Chondrocyte (in vitro differentiated cells): ENCODE measurements at places on chromosomes 12 and 14.

- no peak for DNase-seq
Measured at GRCh38 chr12:116276652-116277466, 634 bp downstream of the MED13L start.

GRCh38 chr14:104428333-104428851 is 151.2 kb upstream of the C14orf180 start:
- DNase-seq, result peak; percentile 51

DNA sequence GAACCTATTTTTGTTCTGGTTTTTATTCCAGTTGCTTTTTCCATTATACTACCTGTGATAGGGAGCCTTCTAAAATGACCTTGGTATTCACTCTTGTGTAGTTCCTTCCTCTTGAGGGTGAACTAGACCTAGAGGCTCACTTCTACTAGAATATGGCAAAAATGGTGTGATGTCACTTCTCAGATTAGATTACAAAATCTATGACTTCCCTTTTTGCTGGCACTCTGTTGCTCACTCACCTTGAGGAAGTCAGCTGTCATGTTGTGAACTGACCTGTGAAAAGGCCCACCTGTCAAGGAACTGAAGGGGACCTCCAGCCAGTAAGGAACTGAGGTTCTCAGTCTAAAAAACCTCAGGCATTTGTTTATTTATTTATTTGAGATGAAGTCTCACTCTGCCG is 5.7 kb downstream of the MIPOL1 start:
- DNase-seq, result no peak

DNA sequence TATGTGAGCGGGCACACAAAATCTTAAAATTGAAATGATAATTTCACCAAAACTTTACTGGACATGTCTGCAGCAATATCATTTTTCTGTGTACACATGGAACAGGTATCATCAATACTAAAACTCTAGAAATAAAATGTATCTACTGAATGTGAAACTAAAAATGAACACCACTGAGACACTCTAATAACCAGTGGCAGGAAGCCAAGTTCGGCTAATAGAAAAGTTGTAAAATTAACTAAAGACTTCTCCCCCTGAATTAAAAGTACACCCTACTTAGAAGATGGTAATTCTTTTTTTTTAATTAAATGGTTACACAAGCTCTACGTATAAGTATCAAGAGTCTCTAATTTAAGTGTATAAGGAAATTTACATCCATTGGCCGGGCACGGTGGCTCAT is 227.2 kb downstream of the MED13L start:
- DNase-seq, result no peak

- no peak for DNase-seq
Measured at GRCh38 chr12:103913100-103913499, 17.1 kb upstream of the HSP90B1 start.

DNA sequence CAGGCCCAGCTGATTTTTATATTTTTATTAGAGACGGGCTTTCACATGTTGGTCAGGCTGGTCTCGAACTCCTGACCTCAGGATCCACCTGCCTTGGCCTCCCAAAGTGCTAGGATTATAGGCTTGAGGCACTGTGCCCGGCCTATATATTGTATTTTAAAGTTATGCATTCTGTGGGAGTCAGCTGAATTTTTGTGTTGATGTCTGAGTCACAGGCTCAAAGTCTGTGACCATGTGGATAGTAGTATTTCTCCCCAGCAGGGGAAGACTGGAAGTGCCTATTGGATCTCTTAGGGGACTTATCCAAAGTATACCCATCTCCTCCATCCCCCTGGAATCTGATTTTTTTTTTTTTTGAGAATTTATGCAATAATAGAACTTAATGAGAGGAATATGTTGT is 43.8 kb upstream of the ATF1 start:
- DNase-seq, result no peak

GRCh38 chr12:67531501-67531900 is 117.0 kb upstream of the DYRK2 start:
- no peak for DNase-seq

DNA sequence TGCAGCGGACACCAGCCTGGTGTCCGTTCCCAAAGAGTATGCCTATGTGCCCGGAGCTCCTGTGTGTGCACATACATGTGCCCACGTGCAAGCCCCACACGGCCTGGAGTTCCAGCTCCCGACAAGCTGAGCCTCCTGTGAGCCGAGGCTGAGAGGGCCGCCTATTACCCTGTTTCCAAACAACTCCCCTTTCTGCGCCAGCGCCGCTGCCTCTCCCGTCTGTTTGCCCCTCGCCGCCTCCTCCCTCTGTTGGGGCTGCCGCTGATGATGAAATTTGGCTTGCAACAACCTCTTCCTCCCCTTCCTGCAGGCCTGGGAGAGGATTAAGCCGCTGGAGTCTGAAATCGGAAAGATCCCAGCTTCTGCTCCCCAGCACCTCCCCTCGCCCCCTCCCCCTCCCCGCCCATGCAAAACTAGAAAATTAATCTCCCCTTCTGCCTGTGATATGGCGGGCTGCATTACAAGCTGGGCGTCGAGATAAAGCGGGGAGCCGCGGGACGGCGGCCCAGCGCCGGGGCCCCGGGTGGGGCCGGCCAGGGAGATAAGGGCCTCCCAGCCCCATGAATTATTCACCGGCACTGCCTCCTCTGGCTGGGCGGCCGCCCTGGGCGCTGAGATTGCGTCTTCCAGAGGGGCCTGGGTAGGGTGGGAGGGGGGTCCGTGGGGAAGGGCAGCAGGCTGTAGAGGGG is 6.8 kb upstream of the ASIC1 start:
- DNase-seq, result peak; percentile 37

GRCh38 chr12:87853448-87854003 is 175.7 kb downstream of the C12orf50 start:
- no peak for DNase-seq

DNA sequence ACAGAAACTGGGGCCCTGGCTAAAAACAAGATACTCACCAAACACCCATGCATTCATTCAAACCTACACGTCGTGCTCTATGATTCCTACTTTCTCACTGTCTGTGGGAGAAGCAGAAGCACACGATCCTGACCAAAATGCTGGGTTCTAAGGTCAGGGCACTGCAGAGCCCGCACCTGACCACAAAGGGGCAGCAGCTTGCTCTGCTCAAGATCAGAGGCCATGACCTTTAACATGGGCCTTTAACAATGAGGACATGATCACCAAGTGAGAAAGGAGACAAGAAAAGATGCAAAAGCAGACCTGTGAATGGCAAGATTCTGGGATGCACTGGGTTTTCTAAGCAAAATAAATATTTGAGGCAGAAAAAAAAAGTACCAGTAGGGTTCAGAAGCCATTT is 40.1 kb upstream of the VPS33A start:
- no peak for DNase-seq

DNA sequence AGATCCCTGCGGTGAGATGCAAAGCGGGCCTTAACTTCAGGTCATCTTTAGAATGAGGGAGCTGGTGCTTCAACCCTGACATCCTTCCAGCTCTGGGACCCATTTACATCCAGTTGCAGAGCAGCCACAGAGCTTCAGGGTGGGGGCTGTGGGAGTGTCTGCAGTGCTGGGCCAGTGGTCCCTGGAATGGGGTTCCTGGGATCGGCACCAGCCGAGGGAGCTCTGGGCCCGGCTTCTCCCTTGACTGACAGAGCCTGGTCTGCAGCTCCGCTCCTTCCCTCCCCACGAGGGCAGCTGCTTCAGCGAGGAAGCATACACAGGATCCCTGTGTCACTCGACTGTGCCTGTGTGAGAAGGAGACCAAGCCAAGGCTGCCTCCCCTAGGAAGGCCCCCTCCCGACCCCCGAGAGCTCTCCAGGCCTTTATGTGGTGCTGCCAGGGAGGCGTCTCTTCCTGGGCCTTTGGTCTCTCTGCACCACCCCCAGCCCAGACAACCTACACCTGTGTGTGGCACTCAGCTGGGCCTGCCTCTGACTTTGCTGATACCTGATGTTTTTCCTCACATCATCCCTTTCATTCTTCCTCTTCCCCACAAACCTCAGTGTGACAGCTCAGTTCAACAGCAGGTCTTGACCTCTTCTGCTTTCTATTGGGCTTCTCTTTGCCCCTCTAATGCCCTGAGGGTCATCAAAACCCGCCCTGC is 48.1 kb upstream of the RIN3 start:
- DNase-seq, result no peak

DNA sequence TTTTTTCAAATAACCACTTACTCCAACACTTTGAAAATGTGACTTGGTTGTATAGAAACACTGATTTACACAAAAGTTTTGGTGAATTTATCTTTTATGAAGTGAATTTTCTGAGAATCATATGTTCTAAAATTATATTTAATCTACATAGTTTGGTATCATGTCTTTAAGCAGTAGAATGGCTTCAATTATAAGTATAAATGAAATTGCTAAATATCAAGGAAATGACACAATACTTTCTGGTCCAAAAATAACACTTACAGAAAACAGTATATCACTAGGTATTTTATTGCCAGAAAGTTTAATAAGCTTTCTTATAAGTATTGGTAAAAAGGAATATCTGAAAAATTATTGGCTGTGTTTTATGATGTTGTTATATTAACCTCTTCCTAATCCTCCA is 90.9 kb downstream of the SRGAP1 start:
- no peak for DNase-seq

GRCh38 chr14:103074729-103075367 is 9.2 kb upstream of the LBHD2 start:
- DNase-seq, result peak; percentile 91

DNA sequence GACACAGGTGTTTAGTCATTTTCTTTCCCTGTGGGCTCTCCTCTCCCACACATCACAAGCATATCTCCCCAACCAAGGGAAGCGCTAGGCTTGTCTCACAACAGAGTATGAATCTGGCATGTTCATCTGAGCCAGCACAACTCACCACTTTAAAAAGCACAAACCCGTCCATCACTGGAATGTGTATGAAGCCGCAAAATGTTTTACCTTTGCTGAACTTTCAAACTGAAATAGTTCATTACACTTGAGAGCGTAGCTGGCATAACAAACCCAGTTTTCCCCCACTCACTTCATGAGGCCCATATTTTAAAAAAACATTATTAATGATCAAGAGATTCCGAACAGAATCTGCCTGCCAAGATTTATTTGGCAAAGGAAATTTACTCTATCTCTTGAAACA is 15.8 kb downstream of the NID2 start:
- no peak for DNase-seq

GRCh38 chr14:66038618-66039017 is 447.6 kb upstream of the CCDC196 start:
- no peak for DNase-seq

DNA sequence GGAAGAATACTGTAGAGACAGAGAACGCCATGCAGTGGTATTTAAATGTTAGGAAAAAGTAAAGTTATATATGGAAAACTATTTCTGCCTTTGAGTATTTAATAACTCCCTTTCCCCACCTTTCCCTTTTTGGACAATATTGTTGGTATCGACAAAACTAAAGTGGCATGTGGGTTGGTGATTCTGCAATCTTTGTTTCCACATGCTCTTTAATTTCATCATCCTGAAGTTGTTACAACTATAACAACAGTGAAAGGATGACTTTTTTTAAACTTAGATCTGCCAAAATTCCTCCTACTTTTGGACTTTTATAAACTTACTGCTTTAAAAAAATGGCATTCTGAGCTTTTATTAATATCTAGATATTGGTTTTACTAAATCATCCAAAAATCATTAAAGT is 25.3 kb downstream of the TTC8 start:
- DNase-seq, result no peak

DNA sequence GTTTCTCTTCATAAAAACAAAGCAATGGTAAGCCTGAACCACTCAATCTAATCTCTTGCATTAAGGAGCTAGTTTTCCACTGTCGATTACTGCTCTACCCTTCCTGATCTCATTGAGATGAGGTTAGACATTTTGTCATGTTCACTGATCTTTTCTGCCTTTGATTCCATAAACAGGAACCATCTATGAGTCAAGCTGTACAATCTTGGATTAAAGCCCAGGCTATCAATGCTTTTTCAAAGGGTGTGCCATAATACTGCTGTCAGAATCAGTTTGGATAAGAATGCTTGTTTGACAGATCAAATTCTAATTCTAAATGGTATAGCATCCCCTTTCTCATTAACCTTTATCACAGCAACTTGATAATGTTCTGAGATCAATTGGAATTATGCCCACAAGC is 16.1 kb downstream of the GRIP1 start:
- DNase-seq, result no peak

DNA sequence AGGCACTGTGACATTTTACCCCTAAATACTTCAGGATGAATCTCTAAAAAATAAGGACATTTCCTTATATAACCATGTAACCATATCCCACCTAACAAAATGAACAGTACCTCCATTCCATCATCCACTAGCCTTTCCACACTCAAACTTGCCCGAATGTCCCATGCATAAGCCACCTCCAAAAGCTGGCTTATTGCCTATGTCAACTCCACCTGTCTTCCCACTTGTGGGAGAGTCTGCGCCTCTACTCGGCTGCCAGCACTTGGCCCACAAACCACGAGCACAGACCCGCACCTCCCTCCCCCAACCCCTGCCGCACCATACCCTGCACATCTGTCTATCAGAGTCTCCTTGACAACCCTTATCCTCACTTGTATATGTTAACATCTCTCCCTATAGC is 165.8 kb downstream of the CALM1 start:
- DNase-seq, result no peak

GRCh38 chr14:24414077-24414476 is 15.3 kb downstream of the NYNRIN start:
- no peak for DNase-seq

- no peak for DNase-seq
Measured at GRCh38 chr12:55906056-55906455, 21.6 kb downstream of the PYM1 start.

GRCh38 chr12:3110578-3110977 is 33.4 kb downstream of the TSPAN9 start:
- DNase-seq, result no peak

DNA sequence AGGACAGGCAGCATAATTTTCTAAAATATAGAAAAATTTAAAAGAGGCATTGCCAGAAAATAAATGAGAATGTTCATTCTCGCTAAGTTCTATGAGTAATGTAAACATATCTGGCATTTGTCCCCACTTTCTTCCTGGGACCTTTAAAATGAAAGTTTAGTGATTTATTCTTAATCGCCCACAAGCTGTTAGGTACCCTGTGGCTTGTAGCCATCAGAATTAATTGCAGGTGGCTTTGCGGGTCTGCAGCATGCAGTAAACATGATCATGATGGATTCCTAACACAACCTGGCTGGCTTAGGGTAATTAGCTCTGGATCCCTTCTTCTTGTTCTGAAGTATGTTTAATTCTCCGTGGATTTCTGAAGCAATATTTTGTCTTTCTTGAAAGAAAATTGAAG is 103.5 kb upstream of the FRMD6 start:
- DNase-seq, result no peak

DNA sequence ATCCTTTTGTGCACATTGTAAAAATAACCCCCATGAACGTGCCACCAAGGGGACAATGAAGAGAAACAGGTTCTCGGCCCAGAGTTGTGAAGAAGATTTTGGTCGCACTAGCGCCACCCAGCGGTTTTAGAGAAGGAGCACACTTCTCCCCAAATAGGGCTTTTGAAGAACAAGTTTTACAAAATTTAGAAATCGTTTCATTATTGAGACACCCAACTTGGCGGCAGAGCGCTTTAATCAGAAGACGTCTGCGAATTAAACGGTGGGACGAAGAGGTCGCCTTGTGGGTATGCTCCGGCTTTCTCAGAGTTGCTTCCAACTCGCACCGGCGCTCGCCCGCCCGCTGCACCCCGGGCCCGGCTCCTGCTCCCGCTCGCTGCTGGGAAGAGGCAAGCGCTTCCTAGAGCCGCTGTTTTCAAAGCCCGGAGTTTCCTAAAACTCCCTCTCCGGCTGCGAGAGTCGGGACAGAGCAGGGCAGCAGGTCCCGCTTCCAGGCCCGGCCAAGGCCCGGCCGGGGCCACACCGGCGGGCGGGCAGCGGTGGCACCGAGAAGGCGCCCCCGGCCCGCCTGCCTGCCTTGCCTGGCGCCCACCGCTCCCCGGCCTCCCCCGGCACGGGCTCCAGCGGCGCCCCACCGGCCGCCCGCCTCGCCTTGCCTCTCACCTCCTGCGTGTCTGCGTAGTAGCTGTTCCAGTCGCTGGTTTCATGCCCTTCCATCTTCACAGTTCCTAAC is 645 bp downstream of the FOXA1 start:
- DNase-seq, result no peak
